DMS53 (cell line): ENCODE measurements at places on chromosomes 6 and 20.
A peak's percentile ranks its signal among the peaks of the same experiment; 100 is the strongest.

DNA sequence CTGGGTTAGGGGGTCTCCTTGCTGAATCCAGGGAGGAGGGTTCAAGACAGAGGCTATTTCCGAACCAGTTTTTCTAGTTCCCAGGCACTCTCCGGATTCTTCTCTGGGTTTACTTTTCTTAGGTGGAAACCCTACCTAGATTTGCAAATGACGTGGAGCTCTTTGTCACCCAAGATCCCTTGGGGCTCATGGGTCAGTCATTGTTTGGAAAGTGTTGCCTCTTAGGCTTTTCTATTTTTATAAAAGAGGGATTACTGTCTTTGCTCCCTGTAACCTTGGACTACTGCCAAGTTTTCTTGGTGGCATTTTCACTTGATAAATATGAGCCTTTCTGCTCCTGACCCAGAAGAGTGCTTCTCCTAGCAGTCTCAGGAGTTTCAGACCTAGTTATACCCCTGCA is 33.6 kb downstream of the FAM209B start:
- peak; percentile 40 for DNase-seq

- DNase-seq: peak; percentile 97
Measured at GRCh38 chr6:31203345-31203979, 33.0 kb upstream of the POU5F1 start.

- DNase-seq: peak; percentile 64
Measured at GRCh38 chr6:56749632-56750151, 107.0 kb upstream of the DST start.

GRCh38 chr20:12098421-12098820 is 180.7 kb downstream of the BTBD3 start:
- DNase-seq: no peak

- DNase-seq: no peak
Measured at GRCh38 chr6:135390458-135390857, 107.1 kb downstream of the AHI1 start.
